ENCODE measurements at places on chromosomes 2 and 18. TPM values are rescaled to one million over a fixed set of nuclear protein-coding genes. Genes with fewer than 3 reads are reported as not detected.

The SKA1 gene
- 38.6 TPM for total RNA-seq

The ANKRD30B gene
- total RNA-seq, result not detected

The SERPINB4 gene
- total RNA-seq, result not detected

DNA sequence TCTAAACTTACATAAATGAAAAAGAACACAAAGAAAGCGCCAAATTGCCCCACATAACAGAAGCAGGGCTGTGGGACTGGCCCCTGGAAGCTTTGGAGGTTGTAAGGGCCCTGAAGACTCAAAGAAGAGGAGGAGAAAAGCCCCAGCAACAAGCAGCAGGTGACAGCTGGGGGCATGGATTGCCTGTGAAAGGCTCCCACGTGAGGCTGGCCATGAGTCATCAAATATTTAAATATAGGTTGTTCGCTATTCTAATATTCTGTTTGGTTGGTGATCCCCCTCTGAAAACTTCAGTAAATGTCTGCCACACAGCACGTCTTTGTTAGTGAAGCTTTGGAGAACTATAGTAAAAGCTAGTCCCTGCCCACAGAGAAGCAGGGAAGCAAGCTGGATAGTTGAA is 132.4 kb downstream of the MREG start:
- H3K4me1 ChIP-seq, result no peaks in the 10 kb centered on the region
- no peak for DNase-seq
- H3K27me3 ChIP-seq, result peaks cover 1% of the 10 kb centered on the region
- no peaks in the 10 kb centered on the region for H3K36me3 ChIP-seq

DNA sequence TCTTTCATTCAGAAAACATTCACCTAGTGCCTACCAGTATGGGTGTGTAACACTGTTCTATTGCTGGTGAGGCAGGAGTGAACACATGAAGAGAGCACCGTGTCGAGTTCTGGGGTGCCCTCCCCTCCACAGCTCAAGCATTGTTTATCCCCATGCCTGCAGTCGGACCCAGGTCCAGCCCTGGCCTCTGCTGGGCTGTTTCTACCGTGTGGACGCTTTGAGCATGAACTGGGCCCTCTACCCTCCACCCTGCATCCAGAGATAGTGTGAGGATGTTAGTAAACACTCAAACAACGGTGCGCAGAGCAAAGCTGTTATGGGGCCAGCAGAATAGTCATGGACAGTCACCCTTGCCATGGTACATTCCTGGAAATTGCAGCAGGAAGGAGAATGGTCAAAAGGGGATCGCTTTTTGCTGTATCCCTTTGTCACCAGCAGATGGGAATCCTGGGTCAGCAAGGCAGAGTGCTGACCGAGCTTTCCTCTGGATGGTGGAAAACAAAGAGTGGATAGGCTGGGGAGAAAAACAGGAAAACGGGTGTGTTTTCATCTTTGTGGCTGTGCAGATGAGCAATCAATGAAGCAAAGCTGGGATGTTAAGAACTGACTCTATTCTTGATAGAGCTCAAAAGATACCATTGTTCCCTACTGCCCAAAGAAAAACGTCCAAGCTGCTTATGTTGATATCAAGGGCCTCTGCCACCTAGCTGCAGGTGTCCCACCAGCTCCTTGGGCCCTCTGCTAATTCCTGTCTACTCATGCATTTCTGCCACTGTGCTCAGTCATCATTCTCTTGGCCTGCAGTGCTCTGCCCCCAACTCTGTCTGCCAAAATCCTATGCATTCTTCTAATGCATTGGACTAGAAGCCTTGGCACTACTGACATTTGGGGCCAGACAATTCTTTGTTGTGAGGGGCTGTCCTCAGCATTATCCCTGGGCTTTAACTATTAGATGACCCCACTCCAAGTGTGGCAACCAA is 38.7 kb downstream of the REEP1 start:
- H3K4me1 ChIP-seq, result no peaks in the 10 kb centered on the region
- H3K36me3 ChIP-seq, result no peaks in the 10 kb centered on the region
- peaks cover 2% of the 10 kb centered on the region for H3K27me3 ChIP-seq
- DNase-seq, result no peak

DNA sequence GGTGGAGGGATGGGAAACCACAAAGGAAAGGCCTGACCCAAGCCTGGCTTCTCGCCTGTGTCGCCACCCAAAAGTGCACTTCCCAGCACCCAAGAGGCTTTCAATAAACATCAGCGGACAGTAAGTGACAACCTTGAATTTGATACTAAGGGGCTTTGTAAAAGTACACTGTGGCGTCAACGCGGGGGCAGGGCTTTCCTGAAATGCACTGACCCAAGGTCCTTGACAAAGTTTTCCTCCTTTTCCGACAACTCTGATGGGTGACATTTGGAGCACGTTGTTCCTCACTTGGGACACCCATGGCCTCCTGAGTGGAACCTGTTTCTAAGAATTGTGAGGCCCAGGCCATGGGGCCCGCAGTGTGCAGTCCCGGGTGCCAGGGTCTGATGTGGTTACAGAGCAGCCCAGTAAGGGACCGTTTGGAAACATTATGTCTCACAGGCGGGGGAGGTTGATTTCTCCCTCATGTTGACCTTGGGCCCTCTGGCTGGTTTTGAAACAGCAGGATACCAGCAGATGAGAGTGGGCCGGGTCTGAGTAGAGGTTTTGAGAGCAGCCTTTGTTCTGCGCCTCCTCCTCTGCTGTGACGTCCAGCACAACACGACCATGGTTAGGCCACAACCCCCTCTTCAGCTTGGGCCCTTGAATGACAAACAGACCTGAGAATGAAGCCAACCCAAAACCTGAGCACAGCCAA is 2.8 kb upstream of the ZBTB14 start:
- H3K27me3 ChIP-seq, result peaks cover 9% of the 10 kb centered on the region
- DNase-seq, result no peak
- no peak overlapping the region for H3K4me3 ChIP-seq

DNA sequence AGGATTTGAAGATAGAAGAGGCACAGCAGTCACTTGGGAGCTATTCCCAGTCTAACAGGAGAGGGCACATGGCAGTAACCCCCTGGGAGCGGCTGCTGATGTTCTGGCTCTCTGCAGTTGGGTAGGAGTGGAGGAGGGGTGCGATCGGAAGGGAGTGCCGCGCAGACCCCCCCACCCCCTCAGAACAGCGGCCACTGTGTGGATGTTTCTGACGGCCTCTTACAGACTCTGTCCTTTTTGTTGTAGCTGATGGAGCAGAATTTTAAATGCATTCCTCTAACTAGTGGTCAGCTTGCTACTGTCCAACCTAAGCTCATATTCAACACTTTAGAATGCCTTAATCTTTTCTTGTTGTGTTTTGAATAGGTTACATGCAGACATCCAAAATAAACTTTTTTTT is 127.9 kb downstream of the AGAP1 start:
- no peak for DNase-seq
- H3K36me3 ChIP-seq, result no peaks in the 10 kb centered on the region
- peaks cover 2% of the 10 kb centered on the region for H3K27me3 ChIP-seq
- no peaks in the 10 kb centered on the region for H3K4me1 ChIP-seq
- no peak overlapping the region for H3K4me3 ChIP-seq
- no peak overlapping the region for H3K27ac ChIP-seq

- no peak overlapping the region for H3K4me3 ChIP-seq
- H3K36me3 ChIP-seq, result no peaks in the 10 kb centered on the region
- H3K4me1 ChIP-seq, result no peaks in the 10 kb centered on the region
- H3K27ac ChIP-seq, result no peak overlapping the region
Measured at GRCh38 chr2:58812771-58813344, 571.7 kb upstream of the FANCL start.

GRCh38 chr2:217227794-217228193 is 367.9 kb upstream of the TNP1 start:
- H3K27ac ChIP-seq, result no peak overlapping the region
- H3K27me3 ChIP-seq, result peaks cover 4% of the 10 kb centered on the region
- peaks cover 8% of the 10 kb centered on the region for H3K36me3 ChIP-seq
- no peak for DNase-seq
- no peak overlapping the region for H3K4me3 ChIP-seq

GRCh38 chr2:148687543-148687942 is 43.0 kb downstream of the EPC2 start:
- H3K27me3 ChIP-seq, result no peaks in the 10 kb centered on the region
- no peak for DNase-seq
